ENCODE measurements at places on chromosomes 11 and 22.

DNA sequence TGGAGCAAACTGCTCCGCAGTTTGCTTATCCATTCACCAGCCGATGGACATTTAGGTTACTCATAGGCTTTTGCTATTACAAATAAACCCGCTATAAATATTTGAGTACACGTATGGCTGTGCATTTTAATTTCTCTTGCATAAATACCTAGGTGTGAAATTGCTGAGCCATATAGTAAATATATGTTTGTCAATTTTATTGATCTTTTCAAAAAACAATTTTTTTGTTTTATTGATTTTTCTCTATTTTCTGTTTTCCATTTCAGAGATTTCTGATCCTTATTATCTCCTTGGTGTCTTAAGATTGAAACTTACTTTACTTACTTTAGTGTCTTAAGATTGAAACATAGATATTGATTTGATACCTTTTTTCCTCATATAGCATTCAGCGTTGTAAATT, 4.5 kb downstream of the ZNF74 start:
- no peak for DNase-seq

DNA sequence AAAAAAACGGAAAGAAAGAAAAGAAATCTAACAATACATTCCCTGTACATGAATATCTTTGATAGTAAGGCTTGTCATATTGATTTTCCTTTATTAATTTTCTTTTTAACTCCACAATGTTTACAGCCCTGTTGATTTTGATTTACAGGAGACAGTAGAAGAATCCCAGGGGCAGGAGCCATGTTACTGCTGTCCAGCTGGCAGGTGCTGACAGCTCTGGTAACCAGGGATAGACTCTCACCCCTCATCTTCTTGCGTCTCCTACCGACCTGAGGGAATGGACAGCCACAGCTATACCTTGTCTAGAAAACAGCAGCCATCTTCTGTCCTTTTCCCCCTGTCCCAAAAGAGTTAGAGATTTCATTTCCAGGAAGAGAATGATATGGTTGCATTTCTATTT, 37.4 kb downstream of the PRDM10 start:
- no peak for DNase-seq

DNA sequence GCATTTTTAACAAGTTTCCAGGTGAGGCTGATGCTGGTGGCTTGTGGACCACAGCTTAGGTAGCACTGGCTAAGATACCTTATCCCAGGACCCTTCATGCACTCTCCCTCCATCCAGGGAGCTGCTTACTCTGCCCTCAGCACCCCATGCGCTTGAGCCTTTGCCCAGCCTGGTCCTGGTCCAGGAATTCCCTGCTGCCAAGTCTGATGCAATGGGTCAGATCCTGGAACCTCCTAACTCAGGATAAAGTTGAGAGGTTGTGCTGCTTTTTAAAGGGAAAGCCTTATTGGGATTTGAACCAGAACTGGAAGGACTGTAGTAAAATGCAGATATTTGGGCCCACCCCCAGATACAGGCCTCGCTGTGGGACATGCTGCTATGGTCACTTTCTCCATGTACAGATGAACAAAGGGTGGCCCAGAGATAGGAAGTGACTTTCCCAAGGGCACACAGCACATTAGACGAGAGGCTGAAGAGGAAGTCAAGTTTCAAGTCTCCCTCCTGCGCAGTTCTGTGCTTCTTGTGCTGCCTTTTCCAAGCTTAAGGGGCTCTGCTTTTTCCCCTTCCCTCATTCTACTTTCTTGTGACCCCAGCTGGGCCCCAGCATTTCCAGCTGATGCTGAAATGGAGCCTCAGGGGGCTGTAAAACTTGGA, 824 bp upstream of the LGALS12 start:
- DNase-seq, result no peak

GRCh38 chr11:2908130-2908529, 21.1 kb downstream of the PHLDA2 start:
- DNase-seq, result no peak

DNA sequence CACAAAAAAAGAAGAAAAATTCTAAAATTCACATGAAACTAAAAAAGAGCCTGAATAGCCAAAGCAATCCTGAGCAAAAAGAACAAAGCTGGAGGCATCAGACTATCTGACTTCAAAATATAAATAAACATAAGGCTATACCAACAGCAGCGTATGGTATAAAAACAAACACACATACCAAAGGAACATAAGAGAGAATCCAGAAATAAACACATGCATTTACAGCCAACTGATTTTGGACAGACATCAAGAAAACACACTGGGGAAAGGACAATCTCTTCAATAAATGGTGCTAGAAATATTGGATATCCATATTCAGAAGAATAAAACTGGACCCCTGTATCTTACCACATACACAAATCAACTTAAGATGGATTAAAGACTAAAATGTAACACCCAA, 2.8 kb upstream of the MTMR2 start:
- no peak for DNase-seq

DNA sequence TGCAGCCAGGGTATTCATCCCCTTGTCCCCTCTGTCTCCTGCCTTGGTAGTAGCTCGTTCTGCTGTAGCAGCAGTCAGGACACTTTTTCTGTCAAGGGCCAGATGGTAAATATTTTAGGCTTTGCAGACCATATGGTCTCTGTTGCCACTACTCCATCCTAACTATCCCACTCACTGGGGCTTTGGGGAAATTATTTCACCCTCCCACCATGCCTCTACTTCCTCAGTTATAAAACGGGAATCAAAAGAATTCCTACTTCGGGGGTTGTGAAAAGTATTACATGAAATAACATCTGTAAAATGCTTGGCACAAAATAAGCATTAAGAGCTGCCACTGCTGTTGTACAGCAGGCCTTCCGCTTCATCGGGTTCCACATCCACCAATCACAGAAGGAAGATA, 89.9 kb upstream of the LDLRAD3 start:
- DNase-seq, result no peak

- DNase-seq, result no peak
These were observed 93.1 kb downstream of the TP53I11 start for GRCh38 chr11:44857490-44858090.

- DNase-seq, result no peak
These were observed 11.0 kb upstream of the EHF start for GRCh38 chr11:34609850-34610249.

- DNase-seq, result no peak
These were observed 3.7 kb downstream of the SCO2 start for GRCh38 chr22:50521710-50522109.

DNA sequence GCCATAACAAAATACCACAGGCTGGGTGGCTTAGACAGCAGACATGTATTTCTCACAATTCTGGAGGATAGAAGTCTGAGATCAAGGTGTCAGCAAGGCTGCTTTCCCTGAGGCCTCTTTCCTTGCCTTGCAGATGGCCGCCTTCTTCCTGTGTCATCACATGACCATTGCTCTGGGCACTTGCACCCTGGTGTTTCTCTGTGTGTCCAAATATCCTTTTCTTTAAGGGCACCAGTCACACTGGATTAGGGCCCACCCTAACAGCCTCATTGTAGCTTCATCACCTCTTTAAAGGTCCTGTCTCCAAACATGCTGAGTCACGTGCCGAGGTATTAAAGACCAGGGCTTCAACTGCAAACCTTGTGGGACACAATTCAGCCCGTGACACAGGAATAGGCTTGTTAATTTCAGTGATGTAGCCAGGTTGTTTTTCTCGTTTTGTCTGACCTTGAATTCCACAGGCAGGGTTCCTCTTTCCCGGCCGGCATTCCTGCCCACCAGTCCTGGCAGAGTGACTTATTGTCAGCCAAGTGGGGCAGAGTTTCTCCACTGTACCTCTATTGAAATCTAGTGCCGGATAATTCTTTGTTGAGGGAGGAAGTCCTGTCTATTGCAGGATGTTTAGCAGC, 100.1 kb downstream of the KCNQ1OT1 start:
- DNase-seq, result no peak

DNA sequence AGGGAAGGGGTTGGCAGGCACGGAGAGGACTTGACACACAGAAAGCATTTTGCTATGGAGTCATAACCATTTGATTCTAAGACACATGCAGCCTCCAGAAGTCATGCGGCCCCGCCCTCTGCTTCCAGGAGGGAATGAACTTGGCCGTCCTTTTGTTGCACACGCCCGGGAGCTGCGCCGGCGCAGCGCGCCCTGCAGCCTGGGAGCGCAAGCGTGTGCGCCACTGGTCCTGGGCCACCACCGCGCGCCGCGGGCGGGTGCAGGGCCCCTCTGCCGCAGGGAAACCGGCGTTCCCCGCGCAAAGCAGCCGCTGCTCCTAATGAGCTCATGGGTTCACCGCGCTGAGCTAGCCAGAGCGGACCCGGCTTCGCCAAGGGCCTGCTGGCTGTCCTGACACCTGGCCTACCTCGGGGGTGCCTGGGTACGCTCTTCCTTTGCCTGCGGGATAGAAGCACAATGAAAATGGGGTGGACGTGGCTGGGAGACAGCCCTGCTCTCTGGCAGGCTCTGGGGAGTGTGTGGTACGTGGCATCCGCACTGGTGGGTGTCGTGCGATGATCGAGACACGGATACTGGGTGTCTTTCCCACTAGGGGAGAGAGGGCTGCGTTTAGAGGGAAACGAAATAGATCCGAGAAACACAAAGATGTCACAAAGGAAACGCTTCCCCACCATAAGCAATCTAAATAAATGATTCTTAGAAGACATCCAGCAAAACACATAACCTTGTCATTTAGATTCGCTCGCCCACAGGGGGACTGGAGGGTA, 669 bp downstream of the MICAL3 start:
- DNase-seq, result no peak

GRCh38 chr11:59555601-59556114, 44.3 kb downstream of the OR4D9 start:
- no peak for DNase-seq

DNA sequence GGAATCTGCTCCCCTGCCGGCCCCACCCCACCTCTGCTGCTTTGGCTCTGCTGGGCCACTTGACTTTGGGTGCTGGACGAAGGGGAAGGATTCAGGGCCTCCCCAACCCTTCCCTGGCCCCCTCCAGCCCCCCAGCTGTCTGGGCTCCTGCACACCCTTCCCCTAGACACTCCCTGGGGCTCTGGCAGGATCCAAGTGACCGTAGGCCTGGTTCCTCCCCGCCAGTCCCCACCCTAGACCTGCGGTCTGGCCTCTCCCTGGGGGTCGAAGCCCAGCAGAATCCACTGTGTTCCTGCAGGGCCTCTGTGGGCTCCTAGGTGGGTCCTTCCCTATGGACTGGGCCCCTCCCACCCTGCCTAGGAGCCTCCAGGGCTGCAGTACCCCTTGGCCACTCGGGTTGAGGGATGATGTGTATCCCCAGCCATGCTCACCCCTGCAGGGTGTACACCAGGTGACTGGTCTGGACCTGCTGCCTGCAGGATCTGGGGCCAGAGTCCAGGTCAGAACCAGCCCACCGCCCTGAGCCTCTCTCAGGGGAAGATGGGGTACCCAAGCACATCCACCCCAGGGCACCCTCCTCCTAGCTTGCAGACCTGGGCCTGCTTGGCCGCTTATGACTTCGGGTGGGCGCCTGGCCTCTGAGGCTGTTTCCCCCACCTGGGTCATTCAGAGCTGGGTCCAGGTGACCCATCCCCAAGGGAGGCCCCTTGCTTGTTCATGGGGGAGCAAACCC, 5.6 kb downstream of the PIM3 start:
- no peak for DNase-seq

- DNase-seq, result no peak
These were observed 140.4 kb downstream of the PARVA start for GRCh38 chr11:12517741-12518140.

DNA sequence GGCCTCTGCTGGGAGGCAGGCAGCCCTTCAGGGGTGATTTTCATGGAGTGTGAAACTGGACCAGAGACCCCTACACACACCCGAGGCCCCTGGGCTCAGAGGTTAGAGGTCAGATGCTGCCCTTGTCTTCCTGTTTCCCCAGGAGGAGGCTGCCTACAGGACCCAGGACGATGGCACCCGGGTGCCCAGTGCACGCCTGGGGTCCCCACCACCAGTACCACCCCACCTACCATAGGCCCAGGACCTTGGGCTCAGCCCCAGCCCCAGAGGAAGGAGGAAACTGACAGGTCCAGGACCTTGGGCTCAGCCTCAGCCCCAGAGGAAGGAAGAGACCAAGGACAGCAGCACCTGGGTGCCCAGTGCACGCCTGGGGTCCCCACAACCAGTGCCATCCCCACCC, 79.2 kb downstream of the BRD1 start:
- DNase-seq, result no peak

DNA sequence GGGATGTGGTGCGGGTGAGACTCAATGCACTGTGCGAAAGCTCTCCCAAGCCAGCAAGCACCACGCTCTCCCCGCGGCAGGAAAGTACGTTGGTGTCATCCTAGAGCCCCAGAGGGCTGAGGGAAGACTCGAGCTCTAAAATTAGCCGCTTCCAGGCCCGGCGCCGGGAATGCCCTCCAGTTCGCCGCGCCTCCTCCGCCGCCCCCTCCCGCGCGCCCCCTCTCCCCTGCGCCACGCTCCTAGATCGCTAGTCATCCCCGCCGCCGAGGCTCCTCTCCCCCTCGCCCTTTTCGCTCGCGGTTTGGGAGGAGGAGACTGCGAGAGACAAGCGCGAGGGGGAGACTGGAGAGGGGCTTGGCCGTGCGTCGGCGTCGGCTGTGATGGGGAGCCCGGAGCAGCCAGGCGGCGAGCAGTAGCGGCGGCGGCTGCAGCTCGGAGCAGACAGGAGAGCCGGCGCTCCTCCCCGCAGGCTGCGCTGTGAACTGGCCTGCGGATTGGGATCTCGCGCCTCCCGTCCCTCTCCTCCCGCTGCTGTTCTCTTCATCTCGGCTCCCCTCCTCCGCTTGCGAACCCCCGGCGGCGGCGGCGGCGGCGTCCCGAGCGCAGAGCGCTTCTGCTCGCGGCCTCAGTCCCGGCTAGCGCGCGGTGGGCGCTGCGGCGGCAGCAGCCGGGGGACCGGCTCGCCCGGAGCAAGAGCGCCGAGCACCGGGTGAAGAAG, at the start of gene FAT3:
FAT3 (plus strand) TSS at position 412 of the 718 bp plus-strand sequence. CDS start 127,295 bp downstream, outside the sequence.
- DNase-seq, result no peak

DNA sequence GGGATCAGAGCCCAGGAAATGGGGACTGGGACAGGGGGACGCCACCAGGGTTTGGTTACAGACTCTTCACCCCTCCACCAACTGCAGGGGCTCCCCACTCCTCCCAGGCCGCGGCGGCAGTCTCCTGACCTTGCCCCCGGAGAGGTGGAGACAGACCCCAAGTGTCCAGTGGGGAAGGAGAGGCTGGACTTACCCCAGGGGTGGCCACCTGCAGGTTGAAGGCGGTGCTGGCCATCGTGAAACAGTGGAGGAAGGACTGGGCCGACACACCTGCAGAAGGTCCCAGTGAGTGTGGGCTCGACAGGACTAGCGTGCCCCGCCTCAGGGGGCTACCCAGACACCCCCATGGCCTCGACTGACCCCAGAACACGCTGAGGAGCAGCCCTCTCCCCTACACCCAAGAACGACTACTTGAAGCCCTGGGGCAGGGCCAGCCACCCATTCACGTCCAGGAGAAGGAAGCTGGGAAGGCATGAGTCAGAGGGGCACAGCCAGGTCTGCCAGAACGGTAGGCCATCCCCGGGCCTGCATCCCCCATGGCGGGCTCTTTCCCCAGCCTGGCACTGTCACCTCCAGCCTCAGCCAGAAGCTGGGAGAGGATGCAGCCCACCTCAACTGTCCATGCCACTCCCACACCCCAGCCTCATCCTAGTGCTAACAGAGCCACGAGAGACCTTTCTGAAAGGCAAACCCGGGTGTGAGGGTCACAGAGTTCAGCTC, 2.3 kb downstream of the GATD1 start:
- DNase-seq, result no peak

- DNase-seq, result no peak
These were observed 8.6 kb downstream of the AIP start for GRCh38 chr11:67491276-67492068.

Data from NCI-H1417 treated with DMSO at 0.1 percent for 48 hours (cell line).